Spleen (tissue), 13 donors: ENCODE measurements at places on chromosomes 7 and 10.
A peak's percentile ranks its signal among the peaks of the same experiment; 100 is the strongest.

DNA sequence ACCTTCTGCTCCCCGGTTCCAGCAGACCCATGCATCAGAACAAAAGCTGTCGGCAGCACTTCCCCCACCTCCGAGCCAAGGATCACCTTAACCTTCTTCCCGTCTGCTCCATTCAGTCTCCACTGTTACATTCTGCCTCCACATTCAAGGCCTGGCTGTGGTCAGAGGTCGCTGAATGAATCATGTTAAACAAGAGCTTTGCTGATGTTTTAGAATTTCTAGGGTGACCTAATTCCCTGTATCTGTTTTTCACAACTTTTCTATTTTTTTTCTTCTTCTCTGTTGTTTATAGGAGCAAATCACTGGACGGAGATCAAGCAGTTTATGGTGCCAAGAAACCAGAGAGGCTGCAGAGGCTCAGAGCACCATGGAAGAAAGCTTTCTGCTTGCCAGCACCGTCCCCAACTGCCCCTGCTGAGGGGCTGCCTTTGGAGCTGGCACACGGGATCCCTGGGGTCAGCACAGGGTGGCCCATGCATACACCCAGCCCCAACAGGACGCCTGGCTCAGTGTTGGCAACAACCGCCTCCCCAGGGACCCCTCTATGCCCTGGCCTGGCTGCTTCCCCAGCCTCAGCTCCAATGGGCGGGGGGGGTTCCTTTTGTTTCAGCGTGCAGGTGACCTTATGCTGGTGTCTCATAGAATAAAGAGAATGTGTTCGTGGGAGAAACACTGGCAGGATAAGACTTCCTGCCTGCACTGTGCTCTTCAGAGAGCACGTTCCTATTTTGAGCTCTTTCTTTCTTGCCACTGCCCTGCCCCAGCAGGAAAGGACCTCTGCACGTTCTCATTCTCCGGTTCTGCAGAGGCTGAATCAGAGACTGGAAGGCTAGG lies 182.7 kb upstream of the LYZL2 start:
- peaks cover 13% of the 10 kb centered on the region for H3K4me1 ChIP-seq
- H3K27me3 ChIP-seq: no peaks in the 10 kb centered on the region
- DNase-seq: peak; percentile 64
- H3K36me3 ChIP-seq: no peaks in the 10 kb centered on the region
- no peak overlapping the region for H3K4me3 ChIP-seq

GRCh38 chr7:140398821-140399220 lies 491 bp upstream of the SLC37A3 start:
- no peak overlapping the region for H3K27ac ChIP-seq
- H3K4me3 ChIP-seq: peak overlapping the region; percentile 83
- no peak for DNase-seq
- H3K36me3 ChIP-seq: no peaks in the 10 kb centered on the region
- H3K4me1 ChIP-seq: peaks cover 41% of the 10 kb centered on the region

DNA sequence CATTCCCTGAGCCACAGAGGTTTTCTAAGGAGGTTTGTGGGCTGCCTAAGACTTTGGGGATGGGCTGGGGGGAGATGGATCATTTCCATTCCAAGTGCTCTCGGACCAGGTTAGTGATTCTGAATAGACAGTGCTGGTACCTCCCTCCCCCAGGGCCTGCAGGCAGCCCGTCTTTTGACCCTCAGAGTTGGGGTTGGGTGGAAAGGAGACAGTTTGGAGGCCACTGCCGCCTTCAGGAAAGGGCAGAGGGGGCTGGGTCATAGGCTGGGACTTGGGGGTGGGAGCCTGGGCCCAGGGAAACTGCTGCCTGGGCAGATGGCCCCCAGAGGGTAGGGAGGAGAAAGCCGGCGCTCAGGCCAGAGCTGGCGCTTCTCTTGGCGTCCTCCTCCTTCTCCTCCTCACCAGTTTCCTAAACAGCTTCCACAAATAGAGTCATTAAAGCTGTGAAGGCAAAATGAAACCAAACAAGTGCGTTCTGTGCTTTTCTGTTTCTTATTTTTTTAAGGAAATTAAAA lies 4.4 kb downstream of the UNC5B start:
- H3K4me3 ChIP-seq: peak overlapping the region; percentile 30
- H3K27ac ChIP-seq: peak overlapping the region; percentile 66
- DNase-seq: peak; percentile 54
- peaks cover 69% of the 10 kb centered on the region for H3K27me3 ChIP-seq

- no peak overlapping the region for H3K4me3 ChIP-seq
- H3K36me3 ChIP-seq: no peaks in the 10 kb centered on the region
- no peak for DNase-seq
- H3K27me3 ChIP-seq: no peaks in the 10 kb centered on the region
- H3K27ac ChIP-seq: no peak overlapping the region
- no peaks in the 10 kb centered on the region for H3K4me1 ChIP-seq
Measured at GRCh38 chr10:121495719-121496118, 102.5 kb downstream of the FGFR2 start.

DNA sequence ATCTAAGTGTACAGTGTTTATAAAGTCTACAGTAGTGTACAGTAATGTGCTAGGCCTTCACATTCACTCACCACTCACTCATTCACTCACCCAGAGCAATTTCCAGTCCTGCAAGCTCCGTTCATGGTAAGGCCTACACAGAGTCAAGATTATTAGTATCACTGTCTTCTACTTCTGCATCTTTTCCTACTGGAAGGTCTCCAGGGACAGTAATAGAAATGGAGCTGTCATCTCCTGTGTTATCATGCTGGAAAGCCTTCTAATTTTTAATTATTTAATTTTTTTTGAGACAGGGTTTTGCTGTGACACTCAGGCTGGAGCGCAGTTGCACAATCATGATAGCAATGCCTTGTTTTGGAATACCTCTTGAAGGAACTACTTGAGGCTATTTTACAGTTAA lies 207.0 kb downstream of the HTR7 start:
- no peak for DNase-seq
- no peaks in the 10 kb centered on the region for H3K4me1 ChIP-seq
- H3K27me3 ChIP-seq: no peaks in the 10 kb centered on the region
- no peak overlapping the region for H3K27ac ChIP-seq

GRCh38 chr10:24694086-24694485 lies 29.6 kb downstream of the ARHGAP21 start:
- no peak overlapping the region for H3K27ac ChIP-seq
- H3K4me3 ChIP-seq: no peak overlapping the region
- no peak for DNase-seq

GRCh38 chr10:71622616-71623015 lies 97.0 kb downstream of the C10orf105 start:
- peaks cover 3% of the 10 kb centered on the region for H3K27me3 ChIP-seq
- H3K4me3 ChIP-seq: no peak overlapping the region
- DNase-seq: no peak
- no peak overlapping the region for H3K27ac ChIP-seq
- H3K36me3 ChIP-seq: no peaks in the 10 kb centered on the region
- peaks cover 25% of the 10 kb centered on the region for H3K4me1 ChIP-seq

DNA sequence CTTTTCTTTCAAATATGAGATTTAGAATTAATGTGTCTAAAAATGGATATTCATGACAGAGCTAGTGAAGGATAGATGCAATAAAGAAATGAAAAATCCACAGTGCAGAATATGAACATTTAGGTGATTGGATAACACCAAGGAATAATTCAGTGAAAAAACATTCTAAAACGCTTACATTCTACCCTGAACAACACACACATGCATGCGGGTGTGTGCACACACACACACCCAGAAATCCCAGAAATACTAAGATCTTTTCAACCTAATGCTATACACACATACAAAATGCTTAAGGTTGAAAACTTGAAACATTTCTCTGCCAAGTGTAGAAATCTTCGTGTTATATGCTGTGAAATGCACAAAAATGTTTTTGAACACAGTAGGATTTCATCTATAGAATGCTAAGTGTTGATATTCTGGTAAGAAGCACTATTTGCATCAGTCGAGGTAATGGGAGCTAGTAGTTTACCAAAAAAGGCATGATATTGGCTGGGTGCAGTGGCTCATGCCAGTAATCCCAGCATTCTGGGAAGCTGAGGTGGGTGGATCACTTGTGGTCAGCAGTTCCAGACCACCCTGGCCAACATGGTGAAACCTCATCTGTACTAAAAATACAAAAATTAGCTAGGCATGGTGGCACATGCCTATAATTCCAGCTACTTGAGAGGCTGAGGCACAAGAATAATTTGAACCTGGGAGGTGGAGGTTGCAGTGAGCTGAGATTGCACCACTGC lies 600.6 kb downstream of the PHTF2 start:
- DNase-seq: no peak
- no peaks in the 10 kb centered on the region for H3K4me1 ChIP-seq
- H3K4me3 ChIP-seq: no peak overlapping the region
- H3K27me3 ChIP-seq: no peaks in the 10 kb centered on the region
- no peak overlapping the region for H3K27ac ChIP-seq
- H3K36me3 ChIP-seq: no peaks in the 10 kb centered on the region

- no peaks in the 10 kb centered on the region for H3K27me3 ChIP-seq
- H3K4me3 ChIP-seq: no peak overlapping the region
- DNase-seq: no peak
- H3K27ac ChIP-seq: no peak overlapping the region
Measured at GRCh38 chr10:13773496-13774170, 186.9 kb downstream of the PRPF18 start.

GRCh38 chr10:89337484-89337883 lies 9.7 kb downstream of the IFIT3 start:
- peaks cover 21% of the 10 kb centered on the region for H3K36me3 ChIP-seq
- DNase-seq: no peak
- peaks cover 24% of the 10 kb centered on the region for H3K4me1 ChIP-seq
- no peak overlapping the region for H3K27ac ChIP-seq
- H3K27me3 ChIP-seq: no peaks in the 10 kb centered on the region
- H3K4me3 ChIP-seq: no peak overlapping the region

DNA sequence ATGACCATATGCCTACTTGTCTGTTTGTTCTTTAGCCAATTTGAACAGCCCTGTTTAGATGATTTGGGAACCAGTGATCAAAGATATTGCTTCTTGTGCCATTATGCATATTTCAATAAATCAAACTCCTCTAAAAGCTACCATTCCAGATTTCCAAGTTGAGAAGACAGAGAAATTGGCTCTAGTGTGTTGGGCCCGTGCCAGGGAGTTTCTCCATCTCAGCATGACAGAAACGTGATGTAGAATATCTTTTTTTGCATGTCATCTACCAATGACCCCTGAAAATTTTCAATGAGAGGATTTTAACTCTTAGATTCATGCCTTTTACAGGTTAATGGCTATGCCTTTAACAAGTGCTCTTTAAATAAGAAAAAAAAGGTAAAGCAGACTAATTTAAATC lies 50.7 kb upstream of the CABCOCO1 start:
- no peaks in the 10 kb centered on the region for H3K36me3 ChIP-seq
- no peak overlapping the region for H3K27ac ChIP-seq
- no peaks in the 10 kb centered on the region for H3K27me3 ChIP-seq
- no peak for DNase-seq
- no peak overlapping the region for H3K4me3 ChIP-seq

GRCh38 chr7:96596120-96596826 lies 113.4 kb downstream of the SEM1 start:
- no peak for DNase-seq
- no peaks in the 10 kb centered on the region for H3K27me3 ChIP-seq
- H3K36me3 ChIP-seq: no peaks in the 10 kb centered on the region
- H3K4me1 ChIP-seq: no peaks in the 10 kb centered on the region
- no peak overlapping the region for H3K4me3 ChIP-seq

DNA sequence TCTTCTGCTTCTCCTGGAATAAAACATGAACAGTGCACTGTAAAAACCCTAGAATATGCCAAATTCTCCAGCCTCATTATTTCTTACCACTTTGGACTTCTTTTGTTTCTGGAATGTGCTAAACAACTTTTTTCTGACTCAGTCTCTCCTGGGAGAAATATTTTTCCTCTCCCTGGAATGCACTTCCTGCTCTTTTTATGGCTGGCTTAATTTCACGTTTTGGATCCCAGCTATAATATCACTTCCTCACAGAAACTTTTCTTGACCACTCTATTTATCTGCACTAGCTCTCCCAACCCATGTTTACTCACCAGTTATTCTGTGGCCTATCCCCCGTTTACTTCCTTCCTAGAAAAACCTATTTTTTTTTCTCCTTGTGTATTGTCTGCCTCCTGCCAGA lies 26.7 kb downstream of the ABCB5 start:
- no peak for DNase-seq
- no peaks in the 10 kb centered on the region for H3K27me3 ChIP-seq
- no peaks in the 10 kb centered on the region for H3K36me3 ChIP-seq

GRCh38 chr10:78685466-78686103 lies 383.2 kb upstream of the ZMIZ1 start:
- no peak overlapping the region for H3K27ac ChIP-seq
- H3K4me1 ChIP-seq: no peaks in the 10 kb centered on the region
- DNase-seq: no peak
- no peak overlapping the region for H3K4me3 ChIP-seq
- H3K27me3 ChIP-seq: no peaks in the 10 kb centered on the region
- H3K36me3 ChIP-seq: no peaks in the 10 kb centered on the region

GRCh38 chr10:65196111-65196510 lies 1674.9 kb downstream of the REEP3 start:
- H3K36me3 ChIP-seq: no peaks in the 10 kb centered on the region
- no peak overlapping the region for H3K4me3 ChIP-seq
- no peak for DNase-seq
- no peaks in the 10 kb centered on the region for H3K4me1 ChIP-seq
- no peak overlapping the region for H3K27ac ChIP-seq
- no peaks in the 10 kb centered on the region for H3K27me3 ChIP-seq

DNA sequence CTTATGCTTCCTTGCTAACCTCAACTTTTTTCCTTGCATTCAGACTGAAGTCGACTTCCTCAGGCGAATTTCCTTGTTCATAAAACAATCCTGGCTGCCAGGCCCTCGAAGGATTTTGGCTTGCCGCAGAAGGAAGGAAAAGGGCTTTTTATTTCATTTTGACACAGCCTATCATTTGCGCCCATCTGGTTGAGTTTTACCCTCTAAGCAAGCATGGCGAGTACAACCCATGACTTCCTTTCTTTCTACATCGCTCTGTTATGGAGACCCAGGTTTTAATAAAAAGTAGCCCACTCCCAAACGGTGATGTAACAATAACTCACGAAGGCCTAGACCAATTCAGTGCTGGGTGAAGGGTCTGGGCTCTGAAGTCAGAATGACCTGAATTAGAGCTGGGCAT lies 109.3 kb downstream of the PRPF18 start:
- DNase-seq: no peak
- H3K4me1 ChIP-seq: peaks cover 6% of the 10 kb centered on the region
- no peaks in the 10 kb centered on the region for H3K36me3 ChIP-seq
- H3K4me3 ChIP-seq: no peak overlapping the region

- no peak overlapping the region for H3K27ac ChIP-seq
- no peaks in the 10 kb centered on the region for H3K36me3 ChIP-seq
- no peaks in the 10 kb centered on the region for H3K27me3 ChIP-seq
- no peaks in the 10 kb centered on the region for H3K4me1 ChIP-seq
- DNase-seq: no peak
Measured at GRCh38 chr10:4770801-4771553, 55.0 kb upstream of the AKR1E2 start.

DNA sequence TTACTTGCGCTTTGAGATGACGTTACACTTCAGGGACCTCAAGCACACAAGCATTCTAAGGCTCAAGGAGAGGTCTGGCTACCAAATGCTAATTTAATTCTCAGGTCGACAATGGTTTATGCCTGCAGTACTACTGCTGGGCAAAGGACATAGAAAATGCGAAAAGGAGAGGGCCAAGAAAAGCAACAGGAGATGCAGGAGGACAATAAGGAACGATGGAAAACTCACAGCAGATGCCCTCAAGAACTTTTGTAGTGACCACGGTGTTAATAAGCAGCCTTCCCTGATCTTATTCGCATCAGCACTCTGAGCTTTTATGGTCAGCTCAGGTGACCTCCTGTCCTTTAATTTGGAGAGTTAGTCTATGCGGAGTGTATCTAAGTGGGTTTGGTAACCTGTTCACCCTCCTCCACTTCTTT lies 146.3 kb downstream of the GPR85 start:
- peak overlapping the region; percentile 91 for H3K27ac ChIP-seq
- peaks cover 49% of the 10 kb centered on the region for H3K4me1 ChIP-seq
- no peaks in the 10 kb centered on the region for H3K27me3 ChIP-seq
- H3K36me3 ChIP-seq: no peaks in the 10 kb centered on the region
- H3K4me3 ChIP-seq: peak overlapping the region; percentile 81
